ENCODE measurements at places on chromosomes 16 and 17.

- DNase-seq, result no peak
Observed at GRCh38 chr17:18323007-18323406, 7.9 kb downstream of the SMCR8 start.

GRCh38 chr17:76678330-76678729, 32.4 kb downstream of the MXRA7 start:
- DNase-seq, result no peak

DNA sequence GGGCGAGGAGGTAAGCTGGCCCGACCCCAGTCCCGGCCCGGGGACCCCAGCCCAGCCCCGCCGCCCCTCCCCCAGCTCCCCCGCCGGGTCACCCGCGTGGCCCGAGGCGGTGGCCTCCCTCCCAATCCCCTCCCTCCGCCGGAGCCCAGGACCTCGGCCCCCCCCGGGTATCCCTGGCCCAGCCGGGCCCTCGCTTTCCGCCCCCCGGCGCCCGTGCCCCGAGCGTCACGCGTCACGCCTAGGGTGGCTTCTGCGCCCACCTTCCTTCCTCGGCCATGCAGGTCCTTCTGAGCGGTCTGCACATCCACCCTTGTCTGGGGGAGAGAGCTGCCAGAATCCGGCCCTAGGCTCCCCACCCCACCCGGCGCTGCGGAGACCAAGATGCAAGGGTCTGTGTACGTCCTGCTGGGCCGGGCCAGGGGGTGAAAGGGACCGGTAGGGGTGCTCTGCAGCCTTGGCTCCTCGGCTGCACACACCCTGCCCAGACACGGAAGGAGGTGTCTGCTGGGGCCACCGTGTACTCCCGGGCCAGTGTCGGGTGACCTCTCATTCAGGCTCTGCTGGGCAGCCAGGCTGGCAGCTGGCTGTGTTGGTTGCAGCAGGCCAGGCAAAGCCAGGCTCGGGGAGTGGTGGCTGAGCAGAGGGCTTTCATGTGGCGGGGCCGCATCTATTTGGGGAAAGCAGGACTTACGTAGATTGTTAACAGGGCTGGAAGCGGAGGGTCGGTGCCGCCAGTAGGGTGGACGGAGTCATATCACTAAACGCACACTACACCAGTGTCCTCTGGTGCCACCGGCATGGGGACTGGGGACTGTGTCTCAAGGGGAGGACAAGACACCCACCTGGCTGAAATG, 754 bp downstream of the RAB11FIP4 start:
- DNase-seq, result no peak

DNA sequence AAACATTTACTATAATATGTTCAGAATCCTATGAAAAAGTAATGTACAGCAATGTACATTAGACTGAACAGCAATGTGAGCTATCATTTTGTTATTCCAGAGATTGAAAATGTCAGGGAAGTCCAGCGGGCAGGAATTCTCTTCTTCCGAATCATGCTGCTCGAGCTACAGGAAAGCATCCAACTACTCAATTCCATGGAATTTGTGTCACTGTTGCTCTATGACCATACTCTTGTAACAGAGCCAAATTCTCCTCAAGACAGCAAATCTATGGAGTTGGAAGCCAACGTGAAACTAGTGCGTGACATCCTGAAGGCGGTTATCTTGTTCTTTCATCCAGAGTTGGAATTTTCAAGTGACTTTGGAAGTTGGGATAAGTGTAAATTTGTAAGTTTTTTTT, 24.8 kb upstream of the NSRP1 start:
- no peak for DNase-seq

DNA sequence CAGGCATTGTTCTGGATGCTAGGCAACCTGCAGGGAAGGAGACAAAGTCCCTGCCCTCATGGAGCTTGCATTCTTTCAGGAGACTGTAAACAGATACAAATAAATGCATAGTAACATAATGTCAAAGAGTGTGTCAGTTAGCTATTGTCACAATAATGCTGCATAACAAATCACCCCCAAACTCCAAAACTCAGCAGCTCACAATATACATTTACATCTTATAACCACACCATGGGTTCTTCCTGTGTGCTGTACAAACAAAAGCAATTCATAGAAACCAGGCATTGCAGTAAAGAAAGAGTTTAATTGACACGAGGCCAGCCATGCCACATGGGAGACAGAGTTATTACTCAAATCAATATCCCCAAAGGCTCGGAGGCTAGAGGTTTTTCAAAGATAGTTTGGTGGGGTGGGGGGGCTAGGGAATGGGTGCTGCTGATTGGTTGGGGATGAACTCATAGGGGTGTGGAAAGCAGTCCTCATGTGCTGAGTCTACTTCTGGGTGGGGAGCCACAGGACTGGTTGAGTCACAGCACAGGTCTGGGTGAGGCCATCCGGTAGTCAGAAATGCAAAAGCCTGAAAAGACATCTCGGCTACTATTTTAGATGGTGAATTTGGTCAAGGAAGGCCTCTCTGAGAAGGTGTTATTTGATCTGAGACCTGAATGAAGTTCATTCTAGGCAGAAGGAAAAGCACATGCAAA, 79.0 kb downstream of the GPRC5B start:
- no peak for DNase-seq

DNA sequence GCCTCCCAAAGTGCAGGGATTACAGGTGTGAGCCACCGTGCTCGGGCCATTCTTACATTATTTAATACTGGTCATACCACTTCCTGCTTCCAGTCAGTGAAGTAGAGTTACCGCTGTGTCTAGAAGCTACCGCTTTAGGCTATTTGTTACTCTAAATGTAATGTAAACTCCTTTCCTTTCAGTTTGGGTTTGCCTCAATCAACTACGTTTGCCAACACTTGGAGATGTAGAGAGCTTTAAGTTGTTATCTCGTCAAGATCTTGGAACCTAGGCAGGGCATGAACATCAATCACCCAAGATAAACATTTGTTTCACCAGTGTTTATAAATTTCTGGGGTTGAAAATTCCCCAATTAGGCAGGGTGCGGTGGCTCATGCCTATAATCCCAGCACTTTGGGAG, 275.9 kb downstream of the STX8 start:
- DNase-seq, result no peak

DNA sequence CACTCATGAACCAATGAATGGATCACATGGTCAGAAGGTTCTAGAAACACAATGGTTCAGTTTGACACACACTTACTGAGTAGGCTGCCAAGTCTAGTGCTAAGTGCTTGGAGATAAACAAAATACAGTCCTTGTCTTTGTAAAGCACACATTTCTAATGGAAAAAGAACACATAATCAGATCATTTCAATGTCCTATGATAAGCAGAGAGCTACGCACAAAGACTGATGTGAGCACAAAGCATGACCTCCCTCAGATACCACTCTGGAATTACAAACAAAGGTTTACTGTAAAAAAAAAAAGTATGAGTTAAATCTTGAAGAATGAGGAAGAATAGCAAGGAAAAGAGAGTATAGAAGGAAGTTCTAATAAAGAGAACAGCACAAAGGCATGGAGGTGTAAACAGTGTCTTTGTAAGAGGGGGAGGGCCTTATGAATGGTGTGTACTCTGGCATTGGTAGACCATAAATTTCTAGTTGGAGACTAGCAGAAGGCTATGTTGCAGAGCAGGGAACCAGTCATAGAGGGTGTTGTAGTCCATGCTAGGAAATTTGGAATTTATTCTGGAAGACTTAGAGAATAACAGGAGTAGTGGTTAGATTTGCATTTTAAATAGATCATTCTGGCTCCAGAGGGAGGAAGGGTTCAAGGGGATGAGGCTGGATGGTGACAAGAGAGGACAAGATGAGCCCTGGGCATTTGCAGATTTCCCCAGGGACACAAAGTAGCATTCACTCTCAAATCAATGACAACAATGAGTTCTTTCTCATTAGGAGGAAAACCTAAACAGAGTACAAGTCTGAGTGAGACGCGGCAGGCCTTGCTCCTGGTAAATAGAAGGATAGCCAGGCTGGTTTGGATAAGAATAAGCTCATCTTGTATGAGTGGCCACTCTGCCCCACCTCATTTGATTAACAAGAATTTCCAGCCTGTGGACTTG, 468.0 kb downstream of the TOX3 start:
- no peak for DNase-seq

GRCh38 chr17:50046179-50046578, 9.7 kb upstream of the ITGA3 start:
- DNase-seq, result no peak

DNA sequence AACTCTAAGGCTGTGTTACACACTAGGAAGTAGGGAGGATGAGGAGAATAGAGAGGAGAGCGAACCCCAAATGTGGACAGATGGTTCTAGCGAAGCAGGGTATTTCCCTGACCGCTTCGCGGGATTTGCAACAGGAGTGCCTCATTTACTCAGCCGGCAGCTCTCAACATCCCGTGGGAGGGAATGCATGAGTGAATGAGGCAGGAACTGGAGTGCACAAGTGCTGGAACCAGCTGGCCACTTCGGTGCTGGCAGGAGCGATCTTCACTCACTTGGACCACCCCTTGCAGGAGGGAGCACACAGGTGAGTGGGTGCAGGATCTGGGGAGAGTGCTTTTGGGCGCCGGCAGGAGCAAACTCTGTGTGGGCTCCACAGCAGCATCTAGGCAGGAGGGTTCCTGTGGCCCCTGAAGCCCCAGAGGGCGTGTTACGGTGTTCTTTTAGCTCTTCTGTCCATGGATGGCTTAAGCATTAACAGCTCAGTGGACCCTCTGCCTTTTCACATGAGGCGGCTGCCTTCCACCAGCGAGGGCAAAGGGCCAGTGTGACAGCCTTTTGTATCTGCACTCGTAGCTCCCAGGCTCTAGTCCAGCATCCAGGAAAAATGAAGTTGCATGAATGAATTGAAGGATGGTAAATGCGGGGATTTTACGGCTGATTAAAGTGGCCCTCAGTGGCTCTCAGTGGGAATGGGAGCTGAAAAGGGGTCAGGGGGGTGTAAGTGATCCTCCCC, 17.4 kb upstream of the ZNHIT3 start:
- no peak for DNase-seq

DNA sequence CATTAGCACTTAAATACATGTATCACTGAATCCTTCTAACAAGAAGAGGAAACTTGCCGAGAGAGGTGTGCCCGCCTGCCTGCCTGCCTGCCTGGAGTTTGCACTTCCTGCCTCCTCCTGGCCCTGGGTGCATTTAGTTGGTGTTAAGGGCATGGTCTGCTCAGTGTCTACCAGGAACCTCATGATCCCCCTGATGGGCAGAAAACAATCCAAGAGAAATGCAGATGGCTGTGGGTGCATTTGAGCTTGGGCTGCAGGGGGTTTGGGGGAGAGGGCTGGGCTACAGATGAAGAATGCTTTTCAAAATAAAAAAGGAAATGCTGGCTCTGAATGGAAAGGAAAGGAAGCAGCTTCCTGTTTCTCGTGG, 10.1 kb downstream of the KSR1 start:
- no peak for DNase-seq

- DNase-seq, result no peak
Observed at GRCh38 chr16:87585442-87586200, 16.7 kb upstream of the JPH3 start.

- no peak for DNase-seq
Observed at GRCh38 chr16:82396509-82396908, 226.5 kb upstream of the MPHOSPH6 start.

DNA sequence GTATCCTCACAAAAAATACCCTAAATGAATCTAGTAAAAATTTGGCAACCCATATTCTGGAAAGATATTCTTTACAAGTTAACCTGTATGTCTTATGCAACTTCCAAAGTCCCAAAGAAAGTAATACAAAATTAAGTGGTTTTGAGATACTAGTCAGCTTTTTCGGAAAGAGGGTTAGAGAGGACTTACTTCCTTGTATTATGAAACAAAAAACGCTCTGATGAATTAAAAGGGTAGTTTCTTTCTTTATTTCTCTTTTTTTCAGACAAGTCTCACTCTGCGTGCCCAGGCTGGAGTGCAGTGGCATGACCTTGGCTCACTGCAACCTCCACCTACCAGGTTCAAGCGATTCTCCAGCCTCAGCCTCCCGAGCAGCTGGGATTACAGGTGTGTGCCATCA, 51.6 kb downstream of the KANSL1 start:
- no peak for DNase-seq

Measured in progenitor cell of endocrine pancreas (in vitro differentiated cells).